IPS-NIHi11 (cell line): ENCODE measurements at places on chromosomes 12 and 14.
A peak's percentile ranks its signal among the peaks of the same experiment; 100 is the strongest.

GRCh38 chr14:95300002-95300696, 19.6 kb downstream of the CLMN start:
- DNase-seq: no peak

DNA sequence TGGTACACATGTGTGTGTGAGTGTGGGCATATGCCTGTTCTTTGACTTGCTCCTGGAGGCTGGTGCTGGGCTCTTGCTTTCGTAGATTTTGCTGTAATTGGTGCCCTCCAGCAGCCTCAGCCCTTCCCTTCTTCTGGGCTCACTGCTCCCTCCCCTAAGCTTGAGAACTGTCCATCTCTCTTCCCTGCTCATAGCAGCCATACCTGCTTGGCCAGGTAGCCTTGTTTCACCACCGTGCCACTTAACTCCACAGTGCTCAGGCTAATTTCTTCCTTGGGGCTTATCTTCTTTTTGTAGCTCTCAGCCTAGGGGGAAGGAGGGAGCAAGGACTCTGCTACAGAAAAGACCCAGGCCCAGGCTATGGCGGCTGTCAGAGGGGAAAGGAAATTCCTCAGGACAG, 19.8 kb downstream of the PLEK2 start:
- no peak for DNase-seq

GRCh38 chr12:110345176-110345661, 58.3 kb downstream of the ANAPC7 start:
- DNase-seq: peak; percentile 60

DNA sequence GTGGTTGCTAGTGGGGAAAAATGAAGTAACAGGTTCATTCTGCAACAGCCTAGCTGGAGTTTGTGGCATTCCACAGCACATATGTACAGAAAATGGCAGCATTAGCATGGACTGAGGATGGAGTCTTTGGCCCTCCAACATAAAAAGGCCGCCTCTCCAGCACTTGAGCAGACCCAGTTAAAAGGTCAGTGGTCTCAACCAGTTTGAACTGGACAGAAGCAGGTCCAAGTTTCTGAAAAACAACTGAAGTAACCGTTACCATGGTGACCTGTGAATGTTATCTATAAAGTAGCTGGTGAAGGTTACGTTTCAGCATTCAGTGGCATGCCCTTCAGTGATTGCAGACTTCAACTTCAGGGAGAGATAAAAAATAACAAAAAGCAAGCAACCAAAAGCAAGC, 34.1 kb upstream of the OR10AD1 start:
- no peak for DNase-seq

DNA sequence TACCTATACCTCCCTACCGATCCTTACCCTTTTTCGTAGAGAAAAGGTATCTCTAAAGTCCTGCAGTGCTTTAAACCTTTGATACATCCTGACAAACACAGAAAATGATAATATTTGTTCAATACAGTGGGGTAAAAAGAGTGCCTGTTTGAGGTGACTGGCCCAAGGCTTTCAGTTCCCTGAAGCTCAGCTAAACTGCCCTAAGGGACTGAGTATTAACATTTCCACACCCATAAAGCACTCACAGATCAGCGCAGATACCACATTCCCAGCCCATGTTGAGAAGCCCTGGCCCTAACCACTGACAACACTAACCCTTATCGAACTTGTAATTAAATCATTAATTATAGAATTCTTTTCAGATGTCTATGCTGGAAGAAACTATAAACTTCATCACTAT, 108.7 kb downstream of the DIP2B start:
- no peak for DNase-seq

GRCh38 chr12:128388461-128389000, 121.6 kb downstream of the TMEM132C start:
- no peak for DNase-seq

GRCh38 chr12:3441435-3441834, 49.6 kb upstream of the PRMT8 start:
- no peak for DNase-seq

DNA sequence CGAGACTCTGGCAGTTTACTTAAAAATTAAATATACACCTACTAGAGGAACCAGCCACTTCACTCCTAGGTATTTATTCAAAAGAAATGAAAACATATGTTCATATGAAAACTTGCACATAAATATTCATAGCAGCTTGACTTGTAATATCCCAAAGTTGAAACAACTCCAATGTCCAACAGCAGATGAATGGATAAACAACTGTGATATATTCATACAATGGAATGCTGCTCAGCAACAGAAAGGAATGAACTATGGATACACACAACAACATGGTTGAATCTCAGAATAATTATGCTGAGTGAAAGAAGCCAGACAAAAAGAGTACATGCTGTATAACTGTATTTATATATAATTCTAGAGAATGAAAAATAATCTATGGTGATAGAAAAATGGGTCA, 53.4 kb upstream of the DACT1 start:
- DNase-seq: no peak

- no peak for DNase-seq
Measured at GRCh38 chr12:131122631-131123030, 168.9 kb downstream of the ADGRD1 start.

- no peak for DNase-seq
Measured at GRCh38 chr12:93229494-93230325, 148.0 kb upstream of the NUDT4 start.

GRCh38 chr12:113795445-113795844, 170.7 kb downstream of the RBM19 start:
- DNase-seq: no peak

GRCh38 chr14:90727082-90727481, 89.1 kb downstream of the TTC7B start:
- no peak for DNase-seq

DNA sequence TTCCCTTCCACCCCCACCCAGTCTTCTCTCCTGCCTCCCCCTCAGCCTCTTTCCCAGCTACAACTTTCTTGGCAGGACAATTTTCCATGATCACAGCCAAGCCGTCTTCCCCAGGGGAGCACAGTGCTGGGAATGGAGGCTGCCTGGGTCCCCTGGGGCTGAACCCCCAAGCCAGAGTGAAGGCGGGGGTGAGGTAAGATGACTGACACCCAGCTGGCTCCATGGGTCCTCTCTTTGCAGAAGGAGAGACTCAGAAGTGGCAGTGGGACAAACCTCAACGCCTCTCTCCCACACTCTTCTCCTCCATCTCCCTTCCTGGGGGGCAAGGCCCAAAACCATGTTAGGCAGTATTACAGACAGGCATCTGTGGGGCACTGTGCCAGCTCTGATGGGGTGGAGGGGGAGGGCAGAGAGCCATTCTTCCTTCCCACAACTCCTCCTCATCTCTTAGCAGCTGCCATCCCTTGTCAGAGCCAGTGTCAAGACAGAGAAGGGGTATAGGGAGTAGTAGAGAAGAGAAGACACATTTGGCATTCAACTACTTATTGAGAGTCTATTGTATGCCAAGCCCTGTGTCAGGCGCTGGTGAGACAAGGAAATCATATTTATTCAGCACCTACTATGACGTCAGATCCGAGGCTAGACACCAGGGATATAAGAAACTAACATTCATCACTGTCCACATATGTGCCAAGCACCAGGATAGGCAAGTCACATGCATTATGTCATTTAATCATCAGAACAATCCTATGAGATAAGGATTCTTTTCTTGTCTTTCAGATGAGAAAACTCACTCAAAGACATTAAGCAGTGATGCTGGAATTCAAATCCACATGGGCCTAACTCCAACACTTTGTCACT, 3.6 kb downstream of the ITGA7 start:
- DNase-seq: no peak

DNA sequence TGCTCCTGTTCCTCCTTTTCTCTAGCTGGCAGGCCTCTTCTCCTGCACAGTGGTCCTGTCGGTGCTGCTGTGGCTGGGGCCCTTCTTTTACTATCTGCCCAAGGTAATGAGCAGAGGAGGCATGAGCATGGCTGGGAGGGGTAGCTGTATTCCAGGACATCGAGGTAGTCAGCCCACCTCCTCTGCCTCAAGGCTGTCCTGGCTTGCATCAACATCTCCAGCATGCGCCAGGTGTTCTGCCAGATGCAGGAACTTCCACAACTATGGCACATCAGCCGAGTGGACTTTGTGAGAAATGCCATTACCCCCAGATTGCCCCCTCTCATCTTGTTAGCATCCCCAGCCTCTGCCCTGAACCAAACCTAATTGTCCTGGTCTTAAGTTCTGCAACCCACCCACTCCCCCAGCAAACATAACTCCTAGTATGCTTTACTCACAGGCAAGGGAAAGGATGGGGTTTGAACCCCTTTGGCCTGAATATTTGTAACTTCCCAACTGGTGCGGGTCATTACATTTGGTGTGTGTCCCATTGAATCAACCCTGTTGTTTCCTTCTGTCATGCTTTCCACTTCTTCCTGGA, 9.1 kb downstream of the B4GALNT1 start:
- no peak for DNase-seq

DNA sequence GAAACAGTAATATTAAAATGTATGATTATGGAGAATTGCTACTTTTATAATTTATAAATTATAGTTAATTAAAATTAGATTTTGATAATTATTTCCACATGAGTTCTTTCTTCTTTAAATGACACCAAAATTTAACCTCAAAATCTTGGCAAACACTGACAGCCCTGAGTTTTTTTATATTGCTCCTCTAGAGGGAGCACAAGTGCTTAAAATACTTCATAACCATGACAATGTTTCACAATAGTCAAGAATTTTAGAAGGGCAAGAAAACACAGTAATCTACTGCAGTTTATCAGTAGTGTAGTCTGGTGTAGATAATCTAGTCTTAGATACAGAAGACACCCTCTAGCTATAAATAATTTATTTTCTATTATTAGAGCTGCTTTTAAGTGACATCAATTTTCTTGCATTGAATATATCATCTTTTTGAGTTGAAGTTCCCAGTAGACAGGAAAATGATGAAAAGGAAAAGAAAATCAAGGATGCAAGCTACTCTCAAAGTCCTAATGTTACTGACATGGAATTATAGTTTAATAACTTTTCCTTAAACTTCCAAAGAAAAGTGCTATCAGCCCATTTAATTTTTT, 14.3 kb upstream of the PTGER2 start:
- peak; percentile 35 for DNase-seq
